Activated T-helper 1 cell treated with Interleukin-2 at 50 U/mL for 16 hours (primary cell): ENCODE measurements at places on chromosomes 1 and 21.

DNA sequence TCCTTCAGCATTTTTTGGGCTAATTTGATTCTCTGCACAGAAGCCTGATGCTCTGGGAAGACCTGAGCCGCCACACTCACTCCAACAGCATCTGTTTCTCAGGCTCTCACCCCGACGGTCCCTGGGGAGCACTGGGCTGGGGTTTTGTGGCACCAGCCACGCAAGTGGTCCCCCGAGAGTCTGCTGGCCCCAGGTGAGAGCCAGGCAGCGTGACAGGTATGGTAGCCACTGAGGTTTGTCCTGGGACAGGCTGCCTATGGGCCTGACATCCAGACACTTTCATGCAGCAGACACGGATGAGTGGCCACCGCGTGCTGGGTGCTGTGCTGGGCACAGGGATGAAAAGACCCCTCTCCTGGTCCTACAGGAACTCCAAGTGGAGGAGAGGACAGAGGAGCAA, 11.0 kb downstream of the AJAP1 start:
- no peak for DNase-seq

DNA sequence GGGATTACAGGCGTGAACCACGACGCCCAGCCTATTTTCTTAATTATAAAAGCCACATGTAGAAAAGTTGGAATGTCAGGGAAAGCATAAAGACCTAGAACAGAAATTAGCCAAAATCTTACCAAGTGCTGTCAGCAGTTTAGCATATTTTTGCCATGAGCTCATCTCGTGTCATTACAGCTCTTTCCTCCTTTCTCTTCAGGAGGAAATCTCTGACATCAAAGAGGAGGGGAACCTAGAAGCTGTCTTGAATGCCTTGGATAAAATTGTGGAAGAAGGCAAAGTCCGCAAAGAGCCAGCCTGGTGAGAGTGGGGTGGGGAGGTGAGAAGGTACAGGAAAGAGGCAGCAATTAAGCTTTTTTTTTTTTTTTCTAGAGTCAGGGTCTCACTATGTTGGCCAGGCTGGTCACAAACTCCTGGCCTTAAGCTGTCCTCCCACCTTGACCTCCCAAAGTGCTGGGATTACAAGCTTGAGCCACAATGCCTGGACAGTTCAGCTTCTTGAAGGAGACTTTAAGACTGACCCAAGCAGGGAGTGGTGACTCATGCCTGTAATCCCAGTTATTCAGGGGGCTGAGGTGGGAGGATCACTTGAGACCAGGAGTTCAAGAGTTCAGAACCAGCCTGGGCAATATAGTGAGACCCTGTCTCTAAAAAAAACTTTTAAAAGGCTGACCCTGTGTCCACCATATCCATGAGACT, 8.4 kb upstream of the BGLAP start:
- DNase-seq: no peak

DNA sequence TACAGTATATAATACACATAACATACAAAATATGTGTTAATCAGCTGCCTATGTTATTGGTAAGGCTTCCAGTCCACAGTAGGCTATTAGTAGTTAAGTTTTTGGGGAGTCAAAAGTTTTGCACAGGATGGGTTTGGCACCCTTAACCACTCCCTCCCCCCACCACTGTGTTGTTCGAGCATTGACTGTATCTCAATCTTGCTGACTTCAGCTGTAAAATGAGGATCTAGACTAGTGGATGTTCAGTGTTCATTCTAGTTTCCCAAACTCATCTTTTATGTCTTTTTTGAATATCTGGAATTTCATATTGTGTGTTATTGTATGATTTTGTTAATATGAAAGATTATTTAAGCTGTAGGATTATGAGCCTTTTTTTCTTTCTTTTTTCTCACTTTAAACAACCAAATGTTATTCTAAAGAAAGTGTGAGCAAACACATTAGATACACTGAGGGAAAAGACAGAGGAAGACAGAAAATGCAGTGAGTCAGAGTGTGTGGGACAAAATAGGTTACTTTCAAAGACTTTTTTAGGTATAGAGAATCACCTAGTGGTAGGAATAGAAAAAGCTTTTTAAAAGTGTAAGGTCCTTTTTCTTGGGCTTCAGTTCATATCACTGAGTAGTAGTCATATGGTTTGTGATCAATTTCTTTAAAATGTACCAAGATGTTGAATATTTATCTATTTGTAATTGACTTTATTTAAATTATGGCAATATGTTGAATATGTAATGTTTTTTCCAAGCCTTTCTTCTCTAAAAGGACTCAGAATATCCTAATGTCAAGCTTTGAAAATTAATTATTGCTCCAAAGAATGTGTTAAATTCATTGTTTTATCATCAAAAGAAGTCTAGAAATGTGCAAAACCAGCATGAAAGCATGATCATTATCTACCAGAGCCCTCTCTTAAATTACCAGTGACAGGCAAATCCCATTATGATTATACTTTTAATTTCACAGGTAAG, 17.9 kb upstream of the CENPF start:
- DNase-seq: no peak

DNA sequence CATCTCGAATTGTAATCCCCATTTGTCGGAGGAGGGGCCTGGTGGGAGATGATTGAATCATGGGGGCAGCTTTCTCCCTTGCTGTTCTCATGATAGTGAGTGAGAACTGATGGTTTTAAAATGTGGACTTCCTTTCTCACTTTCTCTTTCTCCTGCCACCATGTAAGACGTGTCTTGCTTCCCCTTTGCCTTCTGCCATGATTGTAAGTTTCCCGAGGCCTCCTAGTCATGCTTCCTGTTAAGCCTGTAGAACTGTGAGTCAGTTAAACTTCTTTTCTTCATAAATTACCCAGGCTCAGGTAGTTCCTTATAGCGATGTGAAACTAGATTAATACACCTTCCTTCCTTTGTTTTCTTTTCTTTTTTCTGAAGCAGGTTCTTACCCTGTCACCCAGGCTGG, 13.9 kb downstream of the DNAJC6 start:
- DNase-seq: no peak

DNA sequence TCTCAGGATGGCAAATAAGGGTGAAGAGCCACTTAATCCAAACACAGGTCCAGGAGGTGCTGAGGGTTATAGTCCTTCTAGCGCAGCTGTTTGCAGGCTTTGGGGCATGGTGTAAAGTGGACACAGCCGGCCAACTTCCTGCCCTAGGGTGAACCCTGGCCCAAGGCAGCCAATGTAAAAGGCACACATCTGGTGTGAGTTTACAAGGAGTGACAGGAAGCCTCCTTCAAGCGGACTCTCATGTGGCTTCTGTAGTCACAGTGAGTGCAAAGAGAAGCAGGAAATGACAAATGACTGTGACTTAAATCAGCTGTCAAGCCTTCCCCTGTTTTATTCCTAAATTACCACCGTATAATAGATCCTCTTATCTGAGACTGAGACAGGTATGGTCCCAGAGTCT, 213.0 kb downstream of the CRB1 start:
- no peak for DNase-seq

GRCh38 chr1:223129229-223129901, 13.7 kb downstream of the TLR5 start:
- peak; percentile 44 for DNase-seq

DNA sequence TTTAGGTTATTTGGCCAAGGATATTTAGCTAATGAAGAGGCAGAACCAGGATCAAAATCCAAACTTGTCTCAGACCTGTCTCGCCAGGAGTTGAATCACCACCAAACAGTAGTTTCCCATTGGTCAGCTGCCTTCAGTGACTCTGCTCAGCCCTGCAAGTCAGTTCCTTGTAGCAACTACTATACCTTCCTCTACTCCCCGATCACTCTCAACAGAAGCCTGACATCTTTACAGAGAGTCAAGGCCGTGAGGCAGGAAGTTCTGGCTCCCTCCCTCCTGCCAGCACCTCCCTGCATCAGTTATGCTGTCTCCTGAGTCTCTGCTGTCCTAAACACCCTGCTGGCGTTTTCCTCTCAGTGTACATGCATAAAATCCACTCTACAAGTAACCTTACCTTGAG, 13.2 kb downstream of the PSMD4 start:
- no peak for DNase-seq

- no peak for DNase-seq
Measured at GRCh38 chr1:56566994-56567393, 12.4 kb downstream of the PLPP3 start.
